ENCODE measurements at places on chromosomes 7 and 10. TPM values are rescaled to one million over a fixed set of nuclear protein-coding genes. Genes with fewer than 3 reads are reported as not detected.

- DNase-seq = no peak
Observed at GRCh38 chr10:47359101-47359500, 10.9 kb downstream of the RBP3 start.

- no peak for DNase-seq
Observed at GRCh38 chr10:44064987-44065787, 319.7 kb downstream of the CXCL12 start.

- no peak for DNase-seq
Observed at GRCh38 chr10:47310090-47310505, 10.1 kb downstream of the GDF10 start.

DNA sequence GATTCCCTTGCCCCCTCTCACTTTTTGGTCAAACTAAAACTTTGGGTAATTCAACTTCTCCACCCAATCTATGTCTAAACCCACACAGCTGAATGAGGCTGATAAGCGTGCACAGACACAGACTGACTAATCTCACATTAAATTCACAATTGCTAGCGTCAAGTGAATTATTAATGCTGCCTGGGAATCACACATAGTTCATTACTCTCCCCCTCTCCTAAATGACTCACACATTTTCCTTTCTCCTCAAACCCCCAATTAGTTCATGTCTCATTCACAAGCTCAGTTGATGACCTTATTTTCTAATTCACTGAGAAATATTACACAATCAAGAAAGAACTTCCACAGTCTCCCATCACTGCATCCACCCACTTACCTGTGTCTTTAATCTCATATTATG is 14.5 kb downstream of the KLF14 start:
- DNase-seq = peak; percentile 7

GRCh38 chr10:94403380-94404213 is 1.3 kb downstream of the TBC1D12 start:
- peak; percentile 77 for DNase-seq

- DNase-seq = no peak
Observed at GRCh38 chr7:105718511-105718925, 137.2 kb upstream of the EFCAB10 start.

GRCh38 chr10:121709675-121710073 is 111.4 kb upstream of the FGFR2 start:
- DNase-seq = peak; percentile 92

DNA sequence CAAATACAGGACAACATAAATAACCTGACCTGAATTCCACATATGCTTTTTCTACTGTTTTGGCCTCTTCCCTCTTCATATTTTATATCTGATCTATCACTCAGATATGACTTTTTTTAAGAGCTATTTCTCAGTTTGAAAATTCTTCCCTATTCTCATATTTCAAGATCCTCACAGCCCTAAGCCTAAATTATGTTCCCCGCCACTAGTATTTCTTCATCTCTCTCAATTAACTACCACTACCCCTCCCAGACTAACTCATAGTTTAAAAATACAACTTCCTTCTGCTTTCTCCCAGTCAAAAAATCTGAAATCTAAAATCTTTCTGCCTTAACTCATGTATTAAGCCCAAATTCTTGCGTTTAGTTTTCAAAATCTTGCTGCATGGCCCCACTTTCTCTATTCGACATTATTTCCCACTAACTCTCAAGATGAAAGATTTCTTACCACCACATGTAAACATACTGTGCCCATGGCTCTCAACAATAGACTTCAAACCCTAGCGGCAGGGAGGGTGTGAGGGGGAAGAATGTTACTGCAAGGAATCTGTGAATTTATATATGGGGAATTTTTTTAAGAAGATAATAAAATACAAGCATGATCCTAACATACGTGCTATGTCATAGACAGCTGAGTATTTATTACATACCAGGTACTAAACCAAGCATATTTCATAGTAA is 64.6 kb downstream of the TFEC start:
- DNase-seq = no peak

- DNase-seq = no peak
Observed at GRCh38 chr7:2387897-2388636, 15.3 kb upstream of the CHST12 start.

- no peak for DNase-seq
Observed at GRCh38 chr7:27875061-27875460, 135.1 kb downstream of the TAX1BP1 start.

DNA sequence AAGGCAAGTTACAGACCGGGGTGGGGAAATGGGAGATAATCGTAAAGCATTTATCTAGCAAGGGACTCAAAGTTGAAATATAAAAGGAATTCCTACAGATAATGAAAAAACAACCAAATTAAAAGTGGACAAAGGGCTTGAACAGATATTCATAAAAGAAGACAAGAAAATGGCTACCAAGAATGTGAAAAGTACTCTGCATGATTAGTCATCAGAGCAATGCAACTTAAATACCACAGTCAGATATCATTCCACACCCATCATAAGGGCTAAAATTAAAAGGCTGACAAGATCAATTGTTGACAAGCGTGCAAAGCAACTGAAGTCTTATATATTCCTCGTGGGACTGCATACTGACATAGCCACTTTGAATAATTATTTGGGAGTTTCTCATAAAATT is 124.6 kb upstream of the RSU1 start:
- DNase-seq = no peak

DNA sequence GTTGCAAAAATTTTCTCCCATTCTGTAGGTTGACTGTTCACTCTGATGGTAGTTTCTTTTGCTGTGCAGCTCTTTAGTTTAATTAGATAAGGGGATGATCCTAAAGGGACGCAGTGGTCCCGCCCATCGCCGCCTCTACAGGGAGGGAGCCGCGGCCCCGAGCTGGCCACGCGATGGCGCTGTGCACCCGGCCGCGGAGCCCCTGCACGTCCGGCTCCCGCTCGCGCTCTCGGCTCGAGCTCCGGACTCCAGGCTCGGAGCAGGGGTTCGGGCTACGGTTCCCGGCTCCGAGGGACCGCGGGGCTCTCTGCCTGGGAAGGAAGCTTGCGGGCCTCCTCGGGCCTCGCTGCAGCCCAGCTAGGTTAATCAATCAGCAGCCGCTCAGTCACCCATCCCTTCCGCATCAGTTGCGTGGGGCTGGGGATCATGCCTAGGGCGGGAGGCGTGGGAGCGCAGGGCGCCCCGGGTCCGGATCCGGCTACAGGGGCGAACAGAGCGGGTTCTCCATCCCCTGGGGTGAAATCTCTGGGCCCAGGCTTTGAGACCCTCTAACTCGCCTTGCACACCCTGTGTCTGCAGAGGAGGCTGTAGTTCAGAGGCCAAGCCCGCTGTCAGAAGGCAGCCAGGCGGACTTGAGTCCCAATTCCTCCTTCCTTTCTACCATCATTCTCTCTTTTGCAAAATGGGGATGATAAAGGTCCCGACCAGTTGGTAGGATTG is 97.9 kb downstream of the WDR11 start:
- DNase-seq = peak; percentile 83

GRCh38 chr10:4684434-4684833 is 141.6 kb upstream of the AKR1E2 start:
- DNase-seq = no peak

GRCh38 chr7:47634273-47634672 is 52.4 kb upstream of the TNS3 start:
- no peak for DNase-seq

- DNase-seq = peak; percentile 74
Observed at GRCh38 chr10:100346351-100346764, 675 bp upstream of the SCD start.

The NKX2-3 gene
- not detected for total RNA-seq

The HOXA9 gene
- total RNA-seq = not detected

The SPDYE5 gene
- total RNA-seq = not detected

The TWIST1 gene
- 43.5 TPM for total RNA-seq

The NUDT13 gene
- 1.5 TPM for total RNA-seq

The CREB3L2 gene
- total RNA-seq = 15.8 TPM

The GIMAP7 gene
- total RNA-seq = not detected

The PITX3 gene
- 5.5 TPM for total RNA-seq

The GRM3 gene
- total RNA-seq = not detected

The CYP26C1 gene
- total RNA-seq = 0.06 TPM
